ENCODE measurements at places on chromosomes 7 and 10.

DNA sequence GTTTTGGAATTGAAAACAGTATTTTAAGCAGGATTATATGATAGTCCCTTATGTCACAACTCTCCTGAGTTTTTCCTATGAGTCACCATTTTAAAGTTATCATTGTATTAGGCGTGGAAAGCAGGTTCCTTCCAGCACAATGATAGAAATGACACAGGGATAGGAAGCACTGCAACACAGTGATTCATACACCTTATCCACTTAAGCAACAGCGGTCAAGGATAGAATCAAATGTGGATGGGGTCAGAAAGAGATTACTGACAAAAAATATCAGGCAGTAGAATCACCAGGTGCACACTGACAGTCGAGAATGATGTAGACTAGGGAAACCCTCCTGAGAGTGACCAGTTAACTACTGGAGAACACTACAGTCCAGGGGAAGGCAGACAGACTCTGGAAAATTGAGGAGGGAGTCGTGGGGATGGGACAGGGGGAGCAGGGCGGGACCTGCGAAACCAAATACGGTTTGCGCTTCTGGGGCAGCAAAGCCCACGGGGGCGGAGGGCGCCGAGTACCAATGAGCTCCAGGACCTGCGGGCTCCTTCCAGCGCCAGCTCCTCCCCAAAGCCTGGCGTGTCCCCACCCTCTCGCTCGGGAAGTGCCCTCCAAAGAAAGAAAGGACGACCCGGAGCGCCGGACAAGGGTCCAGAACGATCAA lies 479 bp downstream of the PNPLA8 start:
- no peak for DNase-seq

GRCh38 chr7:107686816-107687387 lies 26.3 kb downstream of the SLC26A4 start:
- DNase-seq, result no peak

GRCh38 chr7:94296881-94297280 lies 97.8 kb upstream of the COL1A2 start:
- DNase-seq, result no peak

DNA sequence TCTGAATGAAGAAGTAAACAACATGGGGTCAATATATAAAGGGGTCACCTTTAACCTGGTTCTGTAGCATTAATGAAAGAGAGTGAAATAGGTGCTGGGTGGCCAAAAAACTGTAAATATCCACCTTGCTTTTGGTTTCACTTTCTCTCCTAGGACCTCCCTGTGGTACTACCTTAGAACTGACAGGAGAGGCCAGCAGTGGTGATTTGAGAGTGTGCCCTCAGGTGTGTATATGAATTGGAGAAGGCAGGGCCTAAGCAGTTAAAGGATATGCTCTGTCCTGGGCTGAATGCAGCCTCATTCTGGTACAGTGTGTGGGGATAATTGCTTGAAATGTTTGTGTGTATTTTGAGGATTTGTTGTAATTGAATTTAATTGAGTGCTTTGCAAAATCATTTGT lies 62.0 kb downstream of the BBS9 start:
- DNase-seq, result no peak

- DNase-seq, result no peak
Observed at GRCh38 chr10:69359594-69359993, 57.1 kb downstream of the TACR2 start.

DNA sequence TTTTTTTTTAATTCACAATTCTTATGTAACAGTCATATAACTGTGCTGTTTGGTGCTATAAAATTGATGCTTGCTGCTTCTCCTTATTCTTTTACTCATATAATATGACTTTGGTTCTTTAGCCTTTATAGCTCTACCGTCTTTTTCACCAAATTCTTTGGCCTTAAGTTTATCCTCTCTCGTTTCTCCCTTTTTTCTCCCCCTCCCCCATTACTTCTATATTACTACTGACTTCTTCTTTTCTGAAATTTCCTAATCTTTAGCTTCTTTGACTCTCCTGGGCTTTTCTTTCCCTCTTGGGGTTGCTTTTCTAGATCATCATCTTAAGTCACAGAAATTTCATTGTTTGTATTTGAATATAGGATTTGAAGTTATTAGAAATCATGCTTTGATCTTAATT lies 3.8 kb downstream of the BCCIP start:
- DNase-seq, result no peak

DNA sequence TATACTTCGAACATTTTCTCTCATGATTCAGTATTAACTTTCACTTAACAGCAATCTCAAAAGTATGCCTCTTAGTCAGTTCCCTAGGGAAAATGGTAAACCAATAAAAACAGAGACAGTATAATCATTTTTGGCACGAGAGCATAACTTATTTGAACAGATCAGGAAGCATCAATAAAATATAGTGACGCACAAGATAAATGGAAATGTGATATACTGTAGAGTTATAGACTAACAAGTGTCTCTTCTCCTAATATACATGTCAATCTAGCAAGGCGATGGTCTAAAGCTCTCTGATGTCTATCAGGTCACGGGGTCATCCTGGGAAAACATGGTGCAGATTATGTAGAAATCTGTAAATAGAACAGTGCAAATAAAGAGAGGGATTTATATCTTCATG lies 131.6 kb downstream of the HGF start:
- DNase-seq, result no peak

DNA sequence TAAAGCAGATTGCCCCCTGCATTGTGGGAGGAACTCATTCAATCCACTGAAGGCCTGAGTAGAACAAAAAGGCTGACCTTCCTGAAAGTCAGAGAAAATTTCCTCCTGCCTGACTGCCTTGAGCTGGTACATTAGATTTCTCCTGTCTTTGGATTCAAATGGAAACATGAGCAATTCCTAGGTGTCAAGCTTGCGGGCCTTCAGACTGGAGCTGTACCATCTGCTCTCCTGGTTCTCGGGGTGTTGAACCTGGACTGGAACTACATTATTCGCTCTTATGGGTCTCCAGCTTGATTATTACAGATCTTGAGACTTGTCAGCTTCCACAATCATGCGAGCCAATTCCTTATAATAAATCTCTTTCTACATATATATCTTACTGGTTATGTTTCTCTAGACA lies 173.6 kb upstream of the STEAP4 start:
- DNase-seq, result no peak

- no peak for DNase-seq
Observed at GRCh38 chr10:102404361-102405107, 9.0 kb downstream of the NFKB2 start.

- no peak for DNase-seq
Observed at GRCh38 chr7:91869661-91870060, 10.8 kb downstream of the MTERF1 start.

DNA sequence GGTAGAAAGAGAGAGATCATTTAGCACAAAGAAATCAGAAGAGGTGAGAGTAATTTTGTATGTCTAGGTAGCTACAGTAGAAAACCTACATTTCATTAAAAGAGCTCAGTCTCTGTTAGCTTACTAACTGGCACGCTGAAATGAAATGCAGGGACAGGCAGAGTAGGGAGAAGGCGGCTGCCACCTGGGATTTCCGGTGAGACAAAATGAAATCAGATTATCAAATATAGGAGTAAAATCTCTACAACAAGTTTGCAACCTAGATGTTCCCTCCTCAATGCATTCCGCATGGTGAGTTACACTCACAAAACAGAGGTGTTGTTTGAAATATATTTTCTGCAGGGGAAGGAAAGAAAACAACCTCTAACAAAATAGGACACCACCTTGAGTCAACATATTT lies 55.9 kb downstream of the VOPP1 start:
- no peak for DNase-seq

DNA sequence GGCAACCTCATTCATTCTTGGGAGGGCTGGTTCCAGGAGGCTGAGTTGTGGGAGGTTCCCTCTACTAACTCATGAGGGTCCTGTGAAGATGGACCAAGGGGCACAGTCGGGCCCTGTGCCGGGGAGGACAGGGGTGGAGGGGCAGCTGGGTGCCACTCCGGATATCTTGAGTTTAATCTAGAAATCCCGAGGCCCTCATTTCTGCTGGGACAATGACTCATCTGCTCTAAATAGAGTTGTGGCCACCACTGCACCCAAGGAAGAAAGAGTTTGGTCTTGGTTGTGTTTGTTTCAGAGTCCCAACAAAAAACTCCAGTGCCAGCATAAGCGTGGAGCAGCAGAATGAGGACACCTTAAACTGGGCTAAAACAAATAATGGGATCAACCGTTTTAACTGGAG lies 82.4 kb downstream of the EBF3 start:
- DNase-seq, result no peak

GRCh38 chr7:155471718-155472117 lies 13.8 kb downstream of the EN2 start:
- DNase-seq, result no peak

GRCh38 chr10:17689137-17689536 lies 45.2 kb downstream of the STAM start:
- no peak for DNase-seq

DNA sequence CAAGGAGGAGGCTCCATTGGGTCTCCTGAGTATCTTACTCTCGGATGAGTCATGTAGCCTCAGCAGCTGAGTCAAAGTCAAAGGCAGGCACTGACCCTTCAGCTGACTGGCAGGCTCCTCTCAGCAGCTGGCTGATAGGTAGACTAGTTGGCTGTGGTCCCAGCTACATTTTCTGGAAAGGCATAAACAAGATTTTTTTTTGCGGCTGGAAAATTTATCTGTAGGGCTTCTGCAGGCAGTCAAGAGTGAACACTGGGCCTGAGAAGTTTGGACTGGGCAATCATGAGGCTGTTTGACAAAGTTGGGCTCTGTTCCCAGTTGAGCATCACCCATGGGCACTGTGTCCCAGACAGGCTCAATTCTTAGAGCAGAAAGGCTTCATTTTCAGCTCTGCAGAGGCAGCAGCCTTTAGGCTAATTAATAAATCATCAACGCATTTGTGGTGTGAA lies 796.2 kb downstream of the CCSER2 start:
- DNase-seq, result no peak

DNA sequence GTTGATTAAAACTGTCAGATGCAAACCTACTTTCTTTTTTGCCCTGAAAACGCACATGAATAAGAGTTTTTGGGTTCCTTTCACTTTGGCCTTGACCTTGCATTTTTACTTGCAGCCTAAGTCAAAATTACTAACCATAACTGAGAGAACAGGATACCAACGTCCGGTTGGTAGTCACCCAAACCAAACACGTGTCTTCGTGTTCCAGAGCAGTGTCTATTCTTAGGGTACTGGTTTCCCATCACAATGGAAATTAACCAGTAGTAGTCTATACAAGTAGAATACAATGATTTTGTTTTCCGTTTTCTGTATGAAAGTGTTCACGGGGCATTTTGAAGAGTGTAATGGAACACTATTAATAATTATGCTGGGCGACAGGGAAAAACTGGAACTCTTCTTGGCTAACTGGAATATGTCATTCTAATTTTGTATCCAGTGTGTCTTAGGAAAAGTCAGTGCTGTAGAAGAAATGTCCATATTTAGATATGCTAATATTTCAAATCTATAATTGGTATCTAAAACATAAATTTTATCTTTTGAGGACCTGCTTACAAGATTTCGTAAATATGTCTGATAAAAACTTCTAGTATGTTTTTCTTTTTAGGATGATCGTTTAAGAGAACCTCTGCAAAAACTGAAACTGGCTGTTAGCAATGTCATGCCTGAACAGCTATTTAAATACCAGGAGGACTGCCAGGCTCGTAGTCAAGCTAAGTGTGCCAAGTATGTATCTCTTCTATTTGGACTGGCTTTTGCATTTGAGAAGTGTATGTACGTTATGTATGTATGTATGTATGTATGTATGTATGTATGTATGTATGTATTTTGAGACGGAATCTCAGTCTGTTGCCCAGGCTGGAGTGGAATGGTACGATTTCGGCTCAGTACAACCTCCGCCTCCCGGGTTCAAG lies 40.9 kb downstream of the UBN2 start:
- no peak for DNase-seq

- no peak for DNase-seq
Observed at GRCh38 chr7:26592011-26592410, 272.4 kb downstream of the SKAP2 start.

- no peak for DNase-seq
Observed at GRCh38 chr7:91287371-91288084, 23.3 kb downstream of the FZD1 start.

GRCh38 chr10:31614611-31615010 lies 295.6 kb downstream of the ZEB1 start:
- no peak for DNase-seq

DNA sequence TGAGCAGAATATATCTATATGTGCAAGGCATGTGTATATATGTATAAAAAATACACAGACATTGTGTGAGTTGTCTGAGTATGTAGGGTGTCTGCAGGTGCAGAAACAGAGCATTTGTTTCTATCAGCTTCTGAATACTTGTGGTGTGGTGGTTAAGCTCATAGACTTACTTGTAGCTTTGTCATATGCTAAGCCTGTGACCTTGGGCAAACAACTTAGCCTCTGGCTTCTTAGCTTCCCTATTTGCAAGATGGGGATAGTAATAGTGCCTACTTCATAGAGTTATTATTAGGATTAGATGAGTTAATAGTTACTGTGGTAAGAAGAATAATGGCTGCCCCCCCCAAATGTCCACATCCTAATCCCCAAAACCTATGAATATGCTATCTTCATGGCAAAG lies 28.2 kb upstream of the PAX2 start:
- no peak for DNase-seq

DNA sequence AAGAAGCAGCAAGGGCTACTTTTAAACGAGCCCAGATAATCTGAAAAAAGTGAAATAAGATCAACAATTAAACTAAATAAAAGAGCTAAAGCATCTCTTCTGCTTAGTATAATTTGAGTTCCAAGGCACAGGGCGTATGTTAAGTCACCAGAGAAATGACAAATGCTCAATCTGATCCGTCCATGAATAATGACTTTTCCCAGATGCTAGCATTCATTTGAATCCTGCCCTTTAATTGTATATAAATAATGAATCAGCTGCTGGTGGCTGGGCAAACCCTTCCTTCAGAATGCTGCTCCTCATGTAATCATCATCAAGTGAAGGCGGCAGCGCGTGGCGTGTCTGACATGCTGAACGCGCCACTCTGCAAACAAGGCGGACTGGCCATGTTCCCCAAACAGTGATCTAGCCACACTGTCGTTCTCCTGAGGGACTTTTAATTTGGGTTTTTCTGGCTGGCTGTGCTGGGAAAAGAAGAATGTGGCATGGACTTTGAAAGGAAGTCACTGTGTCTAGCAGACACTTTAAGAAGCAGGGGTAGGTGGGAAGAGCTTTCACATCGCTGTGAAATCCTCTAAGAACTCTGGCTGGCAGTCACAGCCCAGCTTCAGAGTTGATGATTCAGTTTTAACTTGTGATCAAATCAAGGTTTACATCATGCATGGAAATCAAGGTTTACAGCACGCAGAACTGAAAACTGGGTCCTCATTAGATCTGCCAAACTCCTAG lies 70.7 kb downstream of the BEND7 start:
- DNase-seq, result no peak

- DNase-seq, result no peak
Observed at GRCh38 chr10:89563861-89564478, 28.6 kb upstream of the SLC16A12 start.

DNA sequence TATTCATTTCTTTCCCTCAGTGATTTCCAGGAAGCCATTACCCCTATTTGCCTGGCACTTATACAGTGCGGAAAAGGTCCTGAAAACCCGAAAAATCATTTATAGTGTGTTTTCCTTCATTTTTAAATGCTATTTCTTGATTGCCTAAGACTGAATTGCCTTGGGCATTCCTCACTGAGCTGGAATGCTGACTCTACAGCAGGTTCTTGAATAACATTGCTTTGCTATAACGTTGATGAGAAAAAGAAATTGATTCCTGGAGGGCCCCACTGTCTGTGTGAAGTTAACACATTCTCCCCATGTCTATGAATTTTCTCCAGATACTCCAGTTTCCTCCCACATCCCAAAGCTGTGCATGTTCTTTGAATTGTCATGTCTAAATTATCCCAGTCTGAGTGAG lies 308.5 kb downstream of the EXOC4 start:
- no peak for DNase-seq

Data from stimulated activated CD8-positive, alpha-beta memory T cell treated with anti-CD3 and anti-CD28 coated beads, Interleukin-12 subunit alpha, Interleukin-12 subunit beta, amount 100 ng/mL, for 4 hours (primary cell).